ENCODE measurements at places on chromosomes 5 and 9.

- no peak for DNase-seq
Measured at GRCh38 chr5:134143944-134144941, 29.8 kb downstream of the TCF7 start.

GRCh38 chr5:150294551-150295071 lies 5.0 kb upstream of the CAMK2A start:
- DNase-seq = peak; percentile 22

DNA sequence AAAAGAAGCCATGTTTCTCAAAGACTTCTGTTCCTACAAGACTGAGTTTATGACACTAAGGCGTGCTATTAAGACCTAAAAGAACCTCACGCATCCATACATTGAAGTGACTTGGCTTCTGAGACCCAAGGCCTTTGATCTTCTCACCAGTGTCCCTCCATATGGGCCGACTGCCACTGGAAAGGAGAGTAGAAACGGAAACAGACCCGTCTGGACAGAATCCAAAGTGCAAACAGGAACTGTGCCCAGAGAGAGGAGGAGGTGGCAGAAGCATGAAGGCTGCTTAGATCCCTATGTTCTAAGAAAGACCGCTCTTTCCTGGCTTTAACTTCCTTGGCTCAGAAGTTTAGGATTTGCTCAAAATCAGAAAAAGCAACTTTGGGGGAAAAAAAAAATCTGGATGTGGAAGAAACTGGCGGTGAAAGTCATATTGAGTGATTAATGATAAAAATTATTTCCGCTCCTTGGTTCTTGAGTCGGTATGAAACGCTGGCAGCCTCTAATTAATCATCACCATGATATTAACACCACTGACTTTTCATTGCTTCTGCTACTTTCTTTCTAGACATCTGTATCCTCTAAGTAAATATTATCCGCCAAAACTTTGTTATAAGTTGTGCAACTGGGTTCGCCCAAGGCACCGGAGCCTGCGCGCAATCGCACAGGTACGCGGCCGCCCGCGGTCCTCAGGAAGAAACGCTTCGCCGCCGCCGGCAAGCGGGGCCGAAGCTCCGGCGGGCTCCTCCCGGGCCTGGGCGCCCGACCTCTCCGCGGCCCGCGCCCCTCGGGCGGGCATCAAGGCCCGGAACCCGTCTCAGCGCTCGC lies 726 bp downstream of the DAP start:
- DNase-seq = peak; percentile 72

GRCh38 chr5:78526049-78526525 lies 122.5 kb downstream of the LHFPL2 start:
- DNase-seq = no peak

GRCh38 chr9:121992571-121993212 lies 100.4 kb downstream of the TTLL11 start:
- DNase-seq = peak; percentile 55

GRCh38 chr5:10778179-10778910 lies 17.3 kb upstream of the DAP start:
- no peak for DNase-seq

GRCh38 chr5:103513701-103514100 lies 48.9 kb downstream of the NUDT12 start:
- DNase-seq = no peak

DNA sequence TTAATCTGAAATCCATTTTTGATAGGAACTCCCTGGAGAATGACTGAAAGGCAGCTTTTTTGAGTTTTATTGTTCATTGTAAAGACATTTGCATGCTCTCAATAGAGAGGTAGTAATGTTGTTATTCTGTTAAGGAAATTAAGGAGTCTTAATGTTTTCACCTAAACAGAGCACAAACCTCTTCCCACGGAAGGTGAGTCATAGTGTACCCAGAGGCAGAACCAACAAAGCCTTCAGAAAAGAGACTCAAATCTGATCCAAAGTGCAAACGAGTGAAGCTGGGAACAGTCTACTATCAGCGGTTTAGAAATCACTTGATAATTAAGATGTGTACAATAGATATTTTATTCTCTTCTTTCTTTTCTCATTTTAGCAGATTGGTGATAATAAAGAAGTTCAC lies 470.5 kb downstream of the PLK2 start:
- DNase-seq = no peak

DNA sequence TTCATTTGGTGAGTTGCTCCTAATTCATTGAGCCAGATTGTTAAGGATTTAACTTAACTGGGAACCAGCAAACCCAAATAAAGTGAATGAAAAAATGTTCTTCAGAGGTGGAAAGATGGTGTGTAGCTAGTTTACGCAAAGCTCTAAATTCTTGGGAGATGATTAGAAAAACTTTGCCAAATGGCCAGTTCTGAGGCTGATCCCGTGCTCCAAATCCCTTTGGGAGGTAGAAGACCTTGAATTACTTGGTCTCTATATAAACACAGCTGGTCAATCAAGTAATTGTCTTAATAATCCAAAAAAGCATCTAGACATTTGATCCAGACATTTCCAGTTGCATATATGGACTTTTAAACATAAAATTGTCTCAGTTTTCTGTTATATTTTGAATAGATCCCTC lies 11.4 kb downstream of the ACTL7B start:
- no peak for DNase-seq

- DNase-seq = no peak
Measured at GRCh38 chr5:42799668-42800114, 12.0 kb downstream of the SELENOP start.

GRCh38 chr5:180233729-180234128 lies 24.7 kb upstream of the RASGEF1C start:
- DNase-seq = no peak

- DNase-seq = no peak
Measured at GRCh38 chr9:106481013-106481609, 381.9 kb upstream of the ZNF462 start.

DNA sequence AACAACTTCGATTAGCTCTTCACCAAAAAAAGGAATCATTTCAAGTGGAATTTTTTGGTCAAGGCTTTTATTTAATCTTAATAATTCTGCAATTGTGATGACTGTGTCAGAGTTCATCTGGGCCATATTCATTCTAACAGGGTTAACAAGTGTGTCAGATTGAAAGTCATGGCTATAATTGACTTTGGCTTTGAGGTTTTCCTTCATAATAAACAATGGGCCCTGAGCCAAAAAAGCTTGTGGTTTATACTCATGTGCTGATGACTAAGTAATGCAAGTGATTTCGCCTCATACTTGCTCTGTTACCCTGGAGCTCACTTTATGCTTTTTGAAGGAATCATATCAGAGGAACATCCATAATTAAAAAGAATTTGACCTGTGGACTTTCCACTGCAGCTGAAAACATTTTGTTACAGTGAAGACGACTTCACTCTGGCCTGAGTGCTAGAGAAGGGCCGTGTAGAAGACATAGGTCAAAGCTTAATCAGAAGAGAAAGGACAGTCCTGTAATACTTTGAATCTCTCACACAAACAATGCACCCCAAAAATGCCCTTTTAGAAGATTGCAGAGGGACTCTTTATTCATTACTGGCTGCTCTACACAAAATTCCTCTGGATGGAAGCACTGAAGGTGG lies 101.7 kb downstream of the GDNF start:
- DNase-seq = no peak

GRCh38 chr5:137344723-137345322 lies 154.3 kb downstream of the SPOCK1 start:
- DNase-seq = no peak

DNA sequence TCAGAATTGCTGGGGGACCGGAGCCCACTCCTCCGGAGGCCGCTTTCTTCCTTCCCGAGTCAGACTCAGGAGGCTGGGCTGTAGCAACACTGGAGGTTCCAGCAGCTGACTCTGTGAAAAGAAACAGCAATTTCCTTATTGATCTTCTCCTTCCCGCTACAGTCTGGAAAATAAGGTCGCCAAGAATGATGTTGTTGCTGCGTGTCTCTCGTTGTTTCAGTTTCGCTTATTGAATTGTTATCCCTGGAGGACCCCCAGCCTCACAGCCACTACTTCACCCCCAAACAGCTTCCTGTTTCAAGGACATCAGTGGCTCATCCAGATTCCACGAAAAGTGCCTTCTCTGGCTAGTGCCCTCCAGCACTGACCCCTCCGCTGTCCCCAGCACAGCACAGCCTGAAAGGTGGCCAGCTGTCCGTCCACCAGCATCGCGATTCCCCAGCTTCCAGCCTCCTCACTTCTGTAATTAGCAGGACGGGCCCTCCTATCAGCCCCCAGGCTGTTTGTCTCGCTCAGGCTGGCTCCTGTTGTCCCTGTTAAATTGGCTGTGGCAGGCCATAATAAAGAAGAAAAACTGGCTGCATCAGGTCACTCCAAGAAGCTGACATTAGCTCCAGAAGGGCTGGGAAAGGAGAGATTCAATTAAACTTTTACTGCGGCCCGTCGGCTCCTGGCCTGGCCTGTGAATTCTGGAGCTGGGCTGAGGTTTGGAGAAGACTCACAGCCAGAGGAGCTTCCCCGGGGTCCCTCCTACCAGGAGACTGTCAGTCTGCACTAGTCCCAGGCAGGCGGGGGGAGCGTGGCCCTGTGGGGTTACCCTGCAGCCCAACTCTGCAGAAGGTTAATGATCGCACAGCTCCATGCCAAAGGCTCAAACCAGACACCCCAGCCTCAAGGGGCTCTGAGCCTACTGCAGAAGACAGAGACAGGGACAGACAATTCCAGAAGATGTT lies 40.5 kb downstream of the OLFM1 start:
- DNase-seq = no peak

DNA sequence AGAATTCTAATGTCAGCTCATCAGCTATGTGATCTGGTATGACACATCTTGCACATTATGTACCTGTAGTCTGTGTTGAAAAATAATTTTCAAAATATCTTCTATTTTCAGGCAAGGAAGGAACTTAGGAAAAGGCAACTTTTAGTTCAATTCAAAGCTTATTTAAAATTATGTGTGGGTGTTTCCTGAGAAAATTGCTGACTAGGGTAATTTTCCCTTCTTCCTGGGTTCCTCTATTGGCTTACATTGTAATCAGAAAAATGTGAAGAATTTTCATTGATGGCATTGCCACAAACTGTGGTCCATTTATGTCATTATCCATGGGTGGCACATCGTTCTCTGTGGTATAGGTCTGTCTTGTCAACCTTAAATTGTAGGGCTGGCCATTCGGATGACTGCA lies 328.7 kb upstream of the SGCD start:
- no peak for DNase-seq

GRCh38 chr9:103530934-103531333 lies 535.8 kb downstream of the CYLC2 start:
- DNase-seq = no peak

- no peak for DNase-seq
Measured at GRCh38 chr5:63726496-63726895, 235.7 kb downstream of the HTR1A start.

GRCh38 chr5:149954798-149955197 lies 5.8 kb upstream of the SLC26A2 start:
- no peak for DNase-seq

DNA sequence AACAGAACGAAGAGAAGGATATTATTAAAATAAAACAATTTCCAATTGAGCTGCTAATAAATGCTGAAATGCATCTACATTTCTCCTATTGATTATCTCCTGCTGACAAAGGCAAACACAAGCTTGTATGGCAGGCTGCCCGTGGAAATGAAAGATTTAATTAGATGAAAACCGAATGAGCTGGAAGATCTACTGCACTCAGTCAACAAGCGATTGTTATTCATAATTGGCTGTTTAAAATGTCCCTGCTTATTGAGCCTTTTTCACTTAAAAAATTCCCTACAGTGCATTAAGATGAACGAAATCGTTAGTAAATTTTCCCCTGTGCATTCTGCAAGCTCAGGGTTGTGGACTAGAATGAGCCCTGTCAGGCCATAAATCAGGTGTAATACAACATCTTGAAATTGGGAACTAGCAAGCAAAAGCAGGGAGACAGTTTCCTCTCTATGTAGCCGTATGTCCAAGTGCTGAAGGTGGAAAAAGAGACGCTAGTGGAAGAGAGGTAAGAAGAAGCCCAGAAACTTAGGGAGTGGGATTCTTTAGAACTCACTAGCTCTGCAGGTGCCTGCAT lies 28.5 kb upstream of the KIF4B start:
- no peak for DNase-seq

- no peak for DNase-seq
Measured at GRCh38 chr9:32502464-32502863, 23.5 kb downstream of the RIGI start.

DNA sequence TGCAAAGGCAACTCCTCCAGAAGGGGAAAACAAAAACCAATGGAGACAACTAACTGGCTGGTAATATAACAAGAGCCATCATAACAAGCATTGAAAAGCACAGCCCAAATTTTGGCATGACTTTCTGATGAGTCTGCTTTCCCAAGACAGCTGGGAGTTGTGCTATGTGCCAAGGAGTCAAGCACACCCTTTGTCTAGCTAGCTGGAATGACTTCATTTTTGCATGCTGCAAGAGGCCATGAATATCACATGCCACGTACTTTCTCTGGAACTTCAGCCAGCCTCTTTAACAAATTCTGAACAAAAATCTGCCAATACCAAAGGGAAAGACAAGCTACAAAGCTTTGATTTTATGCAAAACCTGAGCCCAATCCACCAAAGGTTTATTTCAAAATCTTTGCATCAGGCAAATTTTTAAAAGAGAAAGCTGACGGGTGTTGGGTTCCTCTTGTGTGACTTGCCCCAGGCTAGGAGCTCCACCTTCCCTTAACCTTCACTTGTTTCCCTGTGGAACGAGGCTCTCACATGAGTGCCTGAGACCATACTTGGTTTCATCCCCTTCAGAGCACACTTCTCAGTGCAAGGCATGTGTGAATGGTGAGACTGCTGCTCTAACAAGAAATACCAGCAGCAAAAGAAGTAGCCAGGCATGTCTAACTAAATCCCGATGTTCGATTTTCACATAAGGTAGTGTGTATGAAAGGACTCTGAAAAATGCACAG lies 47.3 kb downstream of the S1PR3 start:
- DNase-seq = no peak

GRCh38 chr9:137444106-137444790 lies 3.1 kb upstream of the ENTPD8 start:
- DNase-seq = peak; percentile 7

DNA sequence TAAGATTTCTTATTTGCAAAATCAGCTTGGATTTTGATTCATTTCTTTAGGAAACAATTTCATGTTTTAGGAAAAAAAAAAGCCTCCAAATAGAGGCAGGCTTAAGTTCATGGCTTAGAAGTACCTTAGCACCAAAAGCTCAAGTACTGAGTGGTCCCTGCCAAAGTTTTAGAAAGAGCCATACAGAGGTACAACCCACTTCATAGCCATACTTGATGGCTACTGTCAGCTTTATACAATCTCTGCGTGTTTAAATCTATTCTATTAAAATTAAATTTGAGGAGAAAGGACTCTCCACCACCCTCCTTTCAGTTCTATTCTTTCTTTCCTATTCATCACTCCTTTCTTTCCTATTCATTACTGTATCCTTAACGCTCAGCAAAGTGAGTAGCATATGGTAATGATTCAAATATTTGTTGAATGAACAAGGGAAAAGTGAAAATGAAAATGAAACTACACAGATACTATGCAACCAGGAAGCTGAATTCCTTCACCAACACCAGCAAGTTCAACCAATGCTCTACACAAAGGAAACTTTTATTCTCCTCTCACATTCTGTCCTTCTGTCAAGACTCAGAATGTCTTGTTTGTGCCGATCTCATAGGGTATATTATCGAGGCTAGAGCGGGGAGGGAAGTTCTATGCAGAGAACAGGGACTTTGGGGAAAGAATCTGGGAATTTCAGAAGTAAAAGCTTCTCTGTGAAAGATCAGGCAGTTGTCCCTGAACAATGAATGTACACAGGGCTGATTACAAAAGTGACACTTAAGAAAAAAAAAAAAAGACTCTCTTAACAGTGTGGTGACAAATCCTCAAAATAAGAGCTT lies 138.6 kb upstream of the SPEF2 start:
- DNase-seq = no peak
